Endothelial cell (in vitro differentiated cells): ENCODE measurements at places on chromosomes 16 and 17.

- DNase-seq: no peak
Measured at GRCh38 chr17:49858796-49859195, 10.9 kb upstream of the TAC4 start.

DNA sequence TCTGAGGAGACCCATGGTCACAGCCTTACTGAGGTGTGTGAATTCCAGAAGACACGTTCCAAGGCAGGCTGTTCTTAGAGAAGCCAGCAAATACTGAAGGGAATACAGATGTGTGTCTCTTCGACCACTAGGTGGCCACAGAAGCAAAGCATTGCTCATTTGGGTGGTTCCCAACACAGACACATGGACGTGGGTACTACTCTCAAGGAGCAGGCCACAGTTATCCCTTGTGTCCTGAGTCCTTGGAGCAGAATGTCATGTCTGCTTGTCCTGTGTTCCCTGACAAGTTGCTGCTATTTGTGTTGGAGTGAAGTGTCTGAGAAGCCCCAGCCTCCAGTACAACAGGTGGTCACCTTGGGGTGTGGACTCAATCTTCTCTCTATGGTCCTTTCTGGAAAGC lies 30.3 kb downstream of the HMOX2 start:
- peak; percentile 44 for DNase-seq

DNA sequence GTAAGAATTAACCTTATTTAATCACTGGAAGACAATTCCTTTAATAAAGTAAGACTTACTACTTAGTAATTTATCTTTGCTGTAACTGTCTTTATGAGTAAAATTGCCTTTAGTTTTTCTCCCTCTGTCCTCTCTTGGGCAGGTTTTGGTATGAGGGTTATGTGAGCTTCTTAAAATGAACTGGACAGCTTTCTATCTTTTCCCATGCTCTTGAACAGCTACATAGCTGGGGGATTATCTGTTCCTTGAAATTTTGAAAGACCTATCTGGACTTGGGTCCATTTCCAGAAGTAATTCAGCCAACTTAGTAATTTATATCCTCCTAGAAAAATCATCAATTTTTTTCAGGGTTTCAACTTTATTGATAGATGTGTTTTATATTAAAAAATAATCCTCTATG lies 3.6 kb upstream of the MYH1 start:
- DNase-seq: no peak

DNA sequence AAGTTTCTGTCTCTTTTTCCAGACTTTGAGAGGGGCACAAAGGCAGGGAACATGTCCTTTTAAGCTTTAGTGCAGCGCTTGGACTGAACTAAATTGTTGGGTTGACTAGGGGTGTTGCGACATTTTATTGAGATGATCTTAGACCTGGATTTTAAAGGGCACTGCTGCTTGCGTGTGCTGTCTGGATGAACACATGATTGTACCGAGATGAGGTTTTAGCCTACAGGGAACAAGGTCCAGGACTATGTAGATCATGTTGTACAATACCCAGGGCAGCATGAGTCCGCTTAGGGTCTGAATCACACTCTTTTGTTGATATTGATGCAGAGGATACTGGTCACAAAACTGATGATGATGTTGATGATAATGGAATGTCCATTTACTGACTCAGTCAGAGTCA lies 5.2 kb upstream of the RGS9 start:
- DNase-seq: no peak

GRCh38 chr16:19463468-19464315 lies 46.0 kb downstream of the TMC5 start:
- no peak for DNase-seq

GRCh38 chr17:45824475-45824874 lies 20.2 kb upstream of the SPPL2C start:
- no peak for DNase-seq

DNA sequence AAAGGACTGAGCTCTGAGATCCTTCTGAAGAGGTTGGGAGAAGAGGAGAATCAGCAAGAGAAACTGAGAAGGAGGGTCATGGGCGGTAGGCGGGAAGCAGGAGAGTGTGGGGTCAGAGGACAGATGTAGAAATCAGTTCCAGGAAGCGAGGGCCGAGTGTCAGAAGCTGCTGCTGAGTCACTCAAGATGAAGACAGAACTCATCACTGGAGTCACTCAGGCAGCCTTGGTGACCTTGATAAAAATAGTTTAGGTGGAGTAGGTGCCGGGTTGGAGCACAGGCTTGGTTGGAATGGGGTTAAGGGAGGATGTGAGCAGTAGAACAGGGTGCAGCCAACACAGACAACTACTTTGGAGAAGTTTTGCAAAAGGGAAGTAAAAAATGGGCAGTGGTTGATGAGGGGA lies 6.1 kb upstream of the ITGAM start:
- DNase-seq: no peak

DNA sequence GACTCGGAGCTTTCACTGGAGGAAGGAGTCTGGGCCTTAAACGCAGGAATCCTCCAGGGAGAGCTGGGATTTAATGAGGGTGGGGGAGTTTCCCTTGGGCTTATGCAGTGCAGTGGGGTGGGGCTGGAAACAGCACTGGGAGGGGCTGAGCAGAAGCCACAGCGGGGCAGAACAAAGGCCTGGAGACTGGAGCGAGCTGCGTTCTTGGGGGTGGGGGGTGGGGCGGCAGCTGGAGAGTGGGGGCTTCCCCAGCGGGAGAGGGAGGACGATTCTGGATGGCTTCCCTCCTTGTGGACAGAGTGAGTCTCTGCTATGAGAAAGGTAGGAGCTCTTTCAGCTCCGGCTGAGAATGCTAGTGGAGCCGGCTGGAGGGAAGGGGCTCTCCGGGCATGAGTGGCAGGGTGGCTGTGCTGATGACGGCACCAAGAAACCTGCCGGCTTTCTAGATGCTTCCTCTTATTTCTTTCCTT lies 406.0 kb downstream of the SEC14L1 start:
- no peak for DNase-seq

DNA sequence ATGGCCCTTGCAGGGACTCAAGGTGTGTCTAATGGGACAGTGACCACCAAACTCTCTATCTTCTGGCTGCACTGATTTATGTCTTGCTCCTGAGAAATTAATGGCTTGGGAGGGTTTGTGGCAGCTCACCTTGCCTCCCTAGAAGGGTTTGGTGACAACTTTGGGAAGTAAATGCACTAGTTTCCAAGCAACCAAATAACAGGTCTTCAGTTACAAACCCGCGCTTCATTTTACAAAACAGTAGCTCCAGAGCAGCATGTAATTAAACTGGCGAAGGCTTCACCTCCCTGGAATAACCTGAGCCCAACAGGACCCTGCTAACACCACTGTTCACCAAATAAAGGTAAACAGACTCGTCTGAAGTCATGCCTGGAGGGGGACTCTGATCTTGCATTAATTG lies 318.3 kb downstream of the SLC39A11 start:
- no peak for DNase-seq

DNA sequence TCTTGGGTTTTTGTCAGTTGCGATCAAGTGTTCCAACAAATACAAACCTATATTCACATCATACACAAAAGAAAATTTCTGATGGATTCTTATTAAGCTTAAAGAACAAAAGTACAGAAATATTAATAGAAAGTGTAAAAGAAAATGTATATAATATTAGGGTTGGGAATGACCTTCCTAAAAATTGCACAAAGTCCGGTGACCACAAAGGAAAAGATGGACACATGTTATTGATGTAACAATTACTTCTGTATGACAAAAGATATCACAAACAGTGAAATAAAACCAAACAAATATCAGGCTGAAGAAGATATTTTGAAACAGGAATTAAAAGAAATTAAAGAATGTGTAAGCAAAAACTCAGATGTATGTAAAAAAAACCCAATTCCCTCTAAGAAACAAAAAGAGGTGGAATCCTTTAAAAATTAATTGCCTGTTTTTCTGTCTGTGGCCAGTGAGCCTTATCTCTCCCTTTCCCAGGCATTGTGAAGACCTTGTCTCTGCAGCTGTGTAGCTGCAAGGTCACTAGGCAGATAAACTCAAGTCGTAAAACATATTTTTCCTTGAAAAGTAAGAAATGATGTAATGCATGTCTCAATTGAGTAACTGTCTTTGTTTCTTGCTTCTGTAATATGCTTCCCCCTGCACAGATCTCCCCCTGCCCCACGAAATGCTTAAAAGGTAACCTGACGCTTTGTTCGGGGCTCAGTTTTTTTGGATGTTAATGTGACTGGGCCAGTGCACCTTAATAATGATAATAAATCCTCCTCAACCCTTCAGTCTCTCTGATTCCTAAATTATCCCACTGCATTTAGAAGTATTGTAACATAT lies 2.8 kb downstream of the ST6GALNAC1 start:
- no peak for DNase-seq

GRCh38 chr17:3635474-3636153 lies 436 bp downstream of the SHPK start:
- DNase-seq: no peak

DNA sequence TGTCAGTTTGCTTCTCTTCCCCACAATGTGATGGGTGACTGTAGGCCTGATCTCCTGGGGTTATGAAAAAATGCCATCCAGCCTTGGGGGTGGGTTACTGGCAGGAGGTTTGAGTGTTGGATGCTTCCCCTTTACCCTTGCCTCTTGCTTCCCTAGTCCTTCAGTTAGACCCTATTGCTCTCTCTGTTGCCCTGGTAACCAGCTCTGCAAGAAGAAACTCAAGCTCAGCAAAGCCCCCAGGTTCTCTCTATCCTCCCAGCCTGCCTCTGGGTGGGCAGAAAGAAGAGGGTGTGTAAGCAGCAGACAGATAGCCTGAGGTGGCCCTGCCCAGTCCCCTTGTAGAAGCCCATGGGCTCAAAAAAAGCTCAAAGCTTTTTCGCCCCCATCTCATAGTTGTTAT lies 2.8 kb upstream of the RAPGEFL1 start:
- DNase-seq: no peak

GRCh38 chr16:68300734-68301459 lies 9.8 kb downstream of the SLC7A6OS start:
- DNase-seq: no peak
